ENCODE measurements at places on chromosomes 3 and 15.

DNA sequence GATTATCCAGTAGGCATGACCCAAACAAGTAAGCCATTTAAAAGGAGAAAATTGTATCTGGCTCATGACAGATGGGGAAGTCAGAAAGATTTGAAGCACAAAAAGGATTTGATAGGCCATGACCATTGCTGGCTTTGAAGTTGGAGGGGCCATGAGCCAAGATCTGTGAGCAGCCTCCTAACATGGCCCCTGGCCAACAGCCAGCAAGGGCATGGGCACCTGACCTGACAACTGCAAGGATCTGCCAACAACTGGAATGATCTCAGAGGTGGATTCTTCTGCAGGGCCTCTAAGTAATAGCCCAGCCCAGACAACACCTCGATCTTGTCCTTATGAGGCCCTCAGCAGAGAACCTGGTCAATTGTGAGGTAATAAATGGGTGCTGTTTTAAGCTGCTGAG, 93.0 kb downstream of the ARNT2 start:
- no peak for DNase-seq

DNA sequence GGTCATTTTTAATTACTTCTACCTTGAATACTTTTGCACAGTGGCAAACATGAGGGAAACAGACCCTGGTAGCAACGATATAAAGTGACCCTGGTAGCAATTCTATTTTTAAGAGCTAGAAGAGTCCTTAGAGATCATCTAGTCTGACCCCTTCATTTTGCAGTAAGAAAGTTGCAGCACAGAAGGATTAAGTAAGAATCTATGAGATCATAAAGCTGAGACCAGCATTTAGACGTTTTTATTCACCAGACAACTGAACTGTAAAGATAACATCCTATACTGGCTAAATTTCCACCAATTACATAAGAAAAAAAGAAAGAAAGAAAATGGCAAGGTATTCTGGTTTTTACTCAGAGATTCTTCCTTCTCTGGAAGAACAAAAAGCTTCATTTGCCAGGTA, 49.9 kb downstream of the LRRFIP2 start:
- DNase-seq: no peak

GRCh38 chr15:60695713-60696522, 217.0 kb upstream of the ICE2 start:
- DNase-seq: no peak

DNA sequence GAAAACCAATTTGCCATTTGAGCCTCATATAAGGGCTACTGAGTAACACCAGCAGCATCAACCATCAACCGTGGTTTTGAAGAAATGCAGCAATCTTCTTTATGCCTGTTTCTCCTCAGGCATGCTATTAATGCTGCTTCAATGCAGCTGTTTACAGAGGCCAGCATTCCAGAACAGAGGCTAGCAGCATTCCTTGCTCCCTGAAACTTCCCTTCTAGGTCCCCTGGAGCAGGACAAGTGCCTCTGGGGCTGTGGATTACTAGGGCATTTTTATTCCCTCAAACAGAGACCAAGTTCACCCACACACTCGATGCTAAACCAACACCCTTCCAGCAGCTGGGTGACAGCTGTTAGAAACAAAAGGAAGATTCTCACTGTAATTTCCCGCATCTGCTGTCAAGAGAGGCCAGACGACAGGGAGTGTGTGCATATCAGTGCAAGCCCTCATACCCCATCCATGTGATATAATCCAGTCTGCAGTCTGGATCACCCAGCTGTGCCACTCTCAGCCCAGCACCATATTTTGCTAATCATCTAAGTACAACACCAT, 57.5 kb downstream of the HOMER2 start:
- DNase-seq: no peak

- no peak for DNase-seq
Observed at GRCh38 chr3:170910542-170910941, 2.1 kb upstream of the EIF5A2 start.

- no peak for DNase-seq
Observed at GRCh38 chr3:134376786-134377426, 2.7 kb upstream of the AMOTL2 start.

DNA sequence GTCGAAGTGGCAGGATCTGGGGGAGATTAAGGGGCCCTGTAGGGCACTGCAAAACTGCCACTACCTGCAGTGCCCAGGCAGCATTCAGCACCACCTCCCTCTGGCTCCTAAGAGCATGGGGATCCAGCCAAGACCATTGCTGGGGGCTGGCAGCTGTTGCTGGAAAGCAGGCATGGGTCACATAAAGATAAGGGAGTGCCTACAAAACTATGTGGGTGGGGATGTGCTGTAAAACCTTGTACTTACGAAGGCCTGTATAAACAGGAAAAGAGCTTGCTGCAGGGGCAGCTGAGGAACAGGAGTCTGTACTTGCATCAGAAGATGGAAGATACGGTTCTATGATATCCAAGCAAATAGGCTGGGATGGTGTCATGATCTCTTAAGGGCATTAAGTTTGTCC, 27.1 kb downstream of the IL20RB start:
- DNase-seq: no peak
